GF-D8 (cell line): ENCODE measurements at places on chromosomes 1 and 21.

DNA sequence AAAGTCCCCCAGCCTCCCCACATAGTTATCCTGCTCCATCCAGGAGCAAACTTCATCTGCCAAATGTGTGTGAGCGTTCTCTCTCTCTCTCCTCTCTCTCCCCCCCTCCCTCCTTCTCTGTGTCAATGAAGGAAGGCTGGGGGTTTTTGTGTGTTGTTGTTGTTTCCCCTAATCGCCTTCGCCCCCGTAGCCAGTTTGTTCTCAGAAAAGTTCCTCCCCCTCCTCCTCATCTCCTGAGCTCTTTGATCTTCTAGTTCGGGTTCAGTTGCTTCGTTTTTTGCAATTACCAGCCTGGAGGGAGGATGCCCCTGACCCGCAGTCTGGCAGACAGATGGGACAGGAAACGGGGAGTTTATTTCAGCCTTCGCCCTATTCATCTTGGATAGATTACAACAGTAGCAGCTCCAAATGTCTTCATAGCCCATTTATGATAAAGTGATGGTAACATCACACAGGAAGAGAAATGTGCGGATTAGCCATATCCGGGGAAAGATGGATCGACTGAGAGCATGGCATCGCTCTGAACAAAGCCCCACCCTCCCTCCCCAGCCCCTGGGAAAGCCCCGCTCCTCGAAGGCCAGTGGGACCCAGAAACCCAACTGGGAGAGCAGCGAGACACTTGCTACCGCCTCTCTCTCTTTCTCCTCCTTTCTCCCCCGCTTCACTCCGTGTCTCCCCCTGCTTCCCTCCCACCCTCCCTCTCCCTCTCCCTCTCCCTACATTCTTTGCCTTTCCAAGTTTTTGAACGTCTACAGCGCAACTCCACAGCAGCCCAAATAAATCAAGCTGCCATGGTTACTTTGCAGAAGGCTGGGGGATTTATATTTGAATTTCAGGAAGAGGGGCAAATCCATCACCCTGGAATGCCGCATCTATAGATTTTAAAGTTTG is 139.7 kb upstream of the ARHGEF16 start:
- no peak for DNase-seq

DNA sequence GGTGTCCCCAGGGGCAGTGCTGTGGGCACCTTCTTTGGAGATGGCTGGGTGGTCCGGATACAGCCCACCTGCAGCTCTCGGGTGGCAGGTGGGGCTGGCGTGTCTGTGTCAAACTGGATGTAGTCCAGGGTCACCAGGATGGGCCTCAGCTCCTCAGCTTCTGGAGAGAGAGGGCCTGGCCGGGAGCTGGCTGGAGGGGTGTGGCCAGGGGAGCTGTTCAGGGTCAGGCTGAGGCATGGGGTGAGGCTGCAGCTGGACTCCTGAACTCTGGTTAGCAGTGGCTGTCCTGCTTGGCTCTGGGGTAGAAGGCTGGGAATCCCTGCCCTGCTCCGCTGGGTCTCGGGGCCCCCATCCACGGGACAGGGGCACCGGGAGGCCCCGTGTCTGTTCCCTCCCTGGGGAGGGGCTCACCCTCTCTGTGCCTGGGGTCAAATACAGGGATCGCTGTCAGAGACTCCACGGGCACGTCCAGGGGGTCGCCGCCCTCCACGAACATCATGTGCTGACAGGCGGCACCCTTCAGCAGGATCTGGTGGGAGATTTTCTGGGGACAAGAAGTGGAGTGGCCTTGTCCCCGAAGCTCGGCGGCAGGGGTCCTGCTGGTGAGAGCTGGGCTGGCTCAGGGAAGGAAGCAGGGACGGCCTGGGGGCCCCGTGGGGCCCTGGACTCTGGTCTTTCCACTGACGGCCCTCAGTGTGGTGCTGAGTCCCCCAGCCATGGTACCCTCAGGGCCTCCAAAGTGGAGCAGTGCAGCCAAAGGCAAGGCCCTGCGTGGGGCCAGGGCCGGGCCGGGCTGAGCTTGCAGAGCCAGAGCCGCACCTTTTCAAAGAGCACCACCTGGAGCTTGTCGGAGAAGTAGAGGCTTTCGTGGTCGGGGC is 4.1 kb upstream of the TMEM52 start:
- DNase-seq: no peak

DNA sequence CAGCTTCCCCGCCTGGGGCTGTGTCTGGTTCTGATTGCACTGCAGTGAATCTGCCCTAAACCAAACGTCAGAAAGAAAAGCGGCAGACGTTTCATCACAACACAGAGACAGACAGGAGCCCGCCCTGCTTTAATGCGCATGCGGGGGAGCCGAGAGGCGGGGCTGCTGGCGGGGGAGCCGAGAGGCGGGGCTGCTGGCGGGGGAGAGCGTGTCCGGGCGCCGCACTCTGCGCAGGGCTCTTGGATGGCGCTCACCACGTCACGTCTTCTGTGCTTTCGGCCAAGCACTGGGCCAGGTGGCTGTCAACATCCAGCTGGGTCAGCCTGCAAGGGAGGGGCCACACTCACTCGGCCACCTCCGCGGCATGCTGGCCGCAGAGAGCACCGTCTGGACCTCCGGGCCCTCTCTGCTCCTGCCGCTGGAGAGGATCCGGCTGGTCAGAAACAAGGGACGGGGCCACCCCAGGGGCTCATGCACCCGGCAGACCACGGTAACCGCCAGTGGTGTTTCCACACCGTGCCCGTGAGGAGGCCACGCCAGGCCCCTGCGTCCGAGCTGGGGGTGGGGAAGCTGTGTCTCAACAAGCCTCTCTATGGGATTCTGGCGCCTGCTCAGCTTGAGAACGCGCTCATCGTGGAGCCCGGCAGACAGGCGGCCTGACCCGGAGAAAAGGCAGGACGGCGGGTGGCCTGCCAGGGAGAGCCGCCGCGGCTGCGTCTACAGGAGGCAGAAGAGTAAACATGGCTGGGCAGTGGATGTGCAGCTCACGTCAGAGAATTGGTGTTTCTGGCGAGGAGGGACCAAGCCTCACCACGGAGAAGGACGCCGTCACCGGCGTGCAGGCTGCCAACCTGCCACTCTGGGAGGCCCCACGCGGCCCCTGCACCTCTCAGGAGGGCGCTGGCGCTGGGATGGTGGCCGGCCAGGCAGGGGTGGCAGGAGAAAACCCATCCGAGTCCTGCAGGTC is 4.8 kb downstream of the FAAP20 start:
- peak; percentile 60 for DNase-seq

DNA sequence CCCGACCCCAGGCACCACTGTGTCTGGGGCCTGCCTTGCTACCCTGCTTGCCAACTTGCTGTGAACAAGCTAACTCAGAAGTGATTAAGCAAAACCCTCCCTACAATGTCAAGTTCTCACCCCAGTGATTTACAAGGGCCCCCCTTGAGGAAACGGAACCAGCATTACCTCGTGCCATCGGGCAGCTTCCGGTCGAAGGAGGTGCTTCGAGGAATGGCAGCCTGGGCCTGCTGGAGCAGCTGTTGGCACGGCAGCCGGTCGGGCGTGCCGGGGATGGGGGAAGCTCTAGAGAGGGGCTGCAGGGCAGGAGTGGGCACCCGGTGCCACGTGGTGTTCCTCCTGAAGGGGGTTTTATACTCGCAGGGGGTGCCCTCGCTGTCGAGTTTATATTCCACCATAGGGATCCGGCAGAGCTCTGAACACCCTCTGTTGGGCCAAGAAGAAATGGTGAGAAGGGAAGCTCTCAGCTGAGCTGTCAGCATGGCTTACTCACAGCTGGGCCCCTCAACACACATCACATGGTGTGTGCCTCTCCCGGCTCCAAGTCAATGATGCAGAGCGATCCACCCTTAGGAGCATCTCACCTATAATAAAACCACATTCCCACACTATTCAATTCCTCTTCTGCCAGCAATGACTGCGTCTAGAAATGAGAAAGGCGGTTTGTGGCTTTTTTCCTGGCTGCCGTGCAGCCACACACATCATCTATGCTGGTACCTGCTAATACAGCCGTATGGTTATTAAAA is 184.4 kb downstream of the SIPA1L2 start:
- no peak for DNase-seq
